ENCODE measurements at places on chromosomes 11 and 22.
A peak's percentile ranks its signal among the peaks of the same experiment; 100 is the strongest.

DNA sequence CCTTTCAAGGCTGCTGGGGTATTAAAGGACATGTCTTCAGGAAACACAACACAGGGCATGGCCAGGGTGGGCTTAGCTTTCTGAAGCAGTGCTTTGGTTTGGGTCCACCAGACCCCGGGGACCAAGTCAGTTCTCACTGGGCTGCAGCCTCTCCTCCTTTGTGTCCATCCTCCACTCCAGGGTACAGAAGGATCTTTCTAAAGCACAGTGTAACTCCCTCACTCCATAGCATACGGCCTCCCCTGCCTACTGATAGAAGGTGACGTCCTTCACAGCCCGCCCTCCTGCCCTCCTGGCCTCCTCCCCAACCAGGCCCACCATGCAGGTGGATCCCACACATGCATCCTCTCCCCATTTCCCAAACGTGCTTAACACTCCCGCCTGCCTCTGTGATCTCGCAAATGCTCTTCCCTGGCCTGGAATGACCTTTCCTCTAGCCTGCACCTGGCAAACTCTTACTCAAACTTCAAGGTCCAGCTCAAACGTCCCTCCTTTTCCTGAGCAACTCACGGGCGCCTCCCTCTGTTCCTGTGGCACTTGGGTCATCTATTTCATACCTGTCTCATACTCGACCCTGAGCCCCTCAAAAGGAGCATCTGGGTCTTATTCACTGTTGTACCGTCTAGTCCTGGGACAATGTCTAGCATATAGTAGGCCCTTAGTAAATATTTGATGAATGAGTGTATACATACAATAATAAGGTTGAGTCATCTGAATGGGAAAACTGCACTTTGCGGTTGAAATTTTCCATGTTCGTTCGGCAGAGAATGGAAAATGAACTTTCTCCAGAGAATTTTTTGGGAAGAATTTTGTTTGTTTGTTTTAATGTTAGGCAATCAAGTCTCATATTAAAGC, 187.7 kb downstream of the EFCAB6 start:
- no peak for DNase-seq

DNA sequence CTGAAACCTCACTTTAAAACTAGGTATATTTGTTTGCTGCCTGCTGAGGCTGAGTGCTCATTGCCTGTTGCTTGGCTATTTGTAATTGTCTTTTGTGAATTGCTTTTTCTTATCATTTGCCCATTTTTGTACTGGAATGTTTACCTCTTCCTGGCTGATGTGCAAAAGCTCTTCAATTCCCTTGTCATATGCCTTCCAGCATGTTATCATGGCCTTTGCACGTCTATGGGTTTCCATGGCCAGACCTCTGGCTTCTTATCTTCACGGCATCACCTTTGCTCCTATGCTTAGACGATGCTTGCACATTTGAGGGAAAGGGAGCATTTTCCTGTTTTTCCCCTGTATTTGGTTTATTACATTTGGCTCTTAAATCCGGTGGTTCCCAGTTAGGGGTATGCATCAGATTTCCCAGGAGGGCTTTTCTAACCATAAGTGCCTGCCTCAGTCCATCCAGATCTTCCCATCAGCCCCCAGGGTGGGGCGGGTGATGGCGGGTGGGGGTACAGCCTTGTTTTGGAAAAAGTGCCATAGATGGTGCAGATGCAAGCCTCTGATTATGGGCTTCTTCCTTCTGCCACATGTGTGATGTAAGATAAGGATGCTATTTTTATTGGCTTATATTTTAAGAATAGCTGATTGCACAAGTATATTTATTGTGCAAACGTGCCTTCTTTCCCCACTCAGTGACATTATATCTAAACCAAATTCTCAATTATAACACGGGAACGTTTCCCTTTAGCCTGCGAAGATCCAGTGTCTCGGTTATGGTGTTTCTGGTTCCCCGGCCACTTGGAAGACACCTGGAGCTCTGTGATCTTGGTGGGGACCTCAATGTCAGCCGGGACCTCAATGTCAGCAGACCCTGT, 70.6 kb upstream of the SEPTIN5 start:
- DNase-seq = no peak

- DNase-seq = no peak
These were observed 3.5 kb downstream of the PANX1 start for GRCh38 chr11:94132152-94132558.

- DNase-seq = no peak
These were observed 14.4 kb downstream of the PRSS23 start for GRCh38 chr11:86814775-86815174.

DNA sequence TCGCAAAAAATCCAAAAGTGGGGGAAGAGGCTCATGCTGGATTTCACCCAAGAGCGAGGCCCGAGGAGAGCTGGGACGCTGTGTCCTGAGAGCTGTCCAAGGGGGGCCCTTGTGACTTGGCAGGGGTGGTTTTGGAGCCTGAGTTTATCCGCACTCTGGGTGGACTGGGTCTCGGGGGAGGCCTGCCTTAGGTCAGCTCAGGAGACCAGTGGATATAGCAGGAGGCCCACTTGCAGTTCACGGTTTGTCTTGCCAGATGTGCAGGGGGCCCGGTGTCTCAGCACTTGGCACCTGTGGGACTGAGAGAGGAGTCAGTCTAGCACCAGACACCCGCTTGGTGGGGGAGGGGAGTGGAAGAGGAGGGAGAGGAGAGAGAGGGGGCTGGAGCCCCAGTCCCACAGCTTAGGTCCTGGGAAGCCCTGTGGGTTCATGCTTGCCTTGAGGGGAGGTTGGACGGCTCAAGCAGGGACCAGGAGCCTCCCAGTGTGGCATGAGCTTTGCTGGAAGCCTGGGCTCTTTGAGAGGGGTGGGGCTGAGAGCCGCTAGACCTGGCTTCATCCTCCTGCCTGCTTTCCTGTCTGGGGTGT, 33.4 kb downstream of the PARVB start:
- DNase-seq = no peak

GRCh38 chr22:32849501-32849900, 48.0 kb downstream of the TIMP3 start:
- no peak for DNase-seq

DNA sequence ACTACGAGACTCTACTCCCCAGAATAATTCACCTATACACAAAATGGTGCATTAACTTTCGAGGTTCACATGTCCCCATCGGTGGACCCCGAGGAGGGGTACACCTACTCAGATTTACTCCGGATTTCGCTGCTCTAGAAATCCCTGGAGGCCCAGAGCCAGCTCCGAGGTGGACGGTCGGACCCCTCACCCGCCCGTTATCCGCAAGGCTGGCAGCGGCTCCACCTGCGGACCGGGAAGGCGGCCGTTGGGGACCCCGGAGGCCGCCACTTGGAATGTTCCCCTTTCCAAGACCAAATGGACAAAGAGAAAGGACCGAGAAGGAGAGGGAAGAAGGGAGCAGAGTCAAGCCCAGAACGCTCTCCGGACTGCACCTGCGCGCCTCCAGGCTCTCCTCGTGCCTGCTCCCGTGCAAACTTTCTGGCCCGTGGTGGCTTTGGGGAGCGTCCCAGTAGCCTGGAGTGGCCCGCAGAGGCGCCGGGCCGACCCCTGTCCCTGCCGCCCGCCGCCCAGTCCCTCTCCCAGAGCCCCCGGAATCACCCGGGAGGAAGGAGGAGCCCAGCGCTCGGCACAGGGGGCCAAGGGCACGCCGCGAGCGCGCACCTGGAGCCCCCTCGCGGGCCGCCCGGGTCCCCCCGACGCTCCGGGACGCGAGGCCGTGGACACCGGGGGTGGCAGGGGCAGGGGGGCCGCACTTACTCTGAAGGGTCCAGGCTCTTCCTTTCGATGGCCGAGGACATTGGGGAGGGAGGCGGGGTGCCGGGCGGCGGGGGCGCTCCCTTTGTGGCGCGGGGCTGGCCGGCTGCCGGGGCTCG, 23.0 kb downstream of the LMO2 start:
- no peak for DNase-seq

- no peak for DNase-seq
These were observed 14.2 kb downstream of the E2F8 start for GRCh38 chr11:19226378-19227195.

GRCh38 chr11:27916541-27917100, 191.3 kb downstream of the KIF18A start:
- no peak for DNase-seq

DNA sequence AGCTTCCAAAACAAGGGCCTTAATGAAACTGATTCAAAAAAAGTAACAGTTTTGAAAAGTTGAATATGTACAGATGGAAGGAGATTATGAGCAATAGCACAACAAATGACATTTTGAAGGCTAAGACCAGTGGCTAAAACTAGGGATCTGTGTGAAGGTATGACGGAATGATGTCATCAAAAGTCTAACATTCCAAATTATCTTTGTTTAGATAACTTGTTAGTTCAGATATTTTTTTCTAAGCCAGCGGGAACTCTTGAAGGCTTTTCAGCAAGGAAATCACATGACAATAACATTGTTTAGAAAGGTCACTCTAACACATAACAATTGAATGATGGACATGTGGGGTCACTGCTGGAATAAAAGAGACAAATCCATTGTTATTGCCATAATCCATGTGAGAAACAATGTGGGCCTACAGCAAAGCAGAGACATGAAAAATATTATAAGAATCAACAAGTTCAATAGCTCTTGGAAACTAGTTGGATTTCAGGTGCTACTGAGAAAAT, 260.5 kb downstream of the CASP12 start:
- no peak for DNase-seq

- DNase-seq = no peak
These were observed 527.9 kb upstream of the B3GAT1 start for GRCh38 chr11:134939905-134940304.

- no peak for DNase-seq
These were observed 552.8 kb upstream of the CADM1 start for GRCh38 chr11:116057000-116057399.

DNA sequence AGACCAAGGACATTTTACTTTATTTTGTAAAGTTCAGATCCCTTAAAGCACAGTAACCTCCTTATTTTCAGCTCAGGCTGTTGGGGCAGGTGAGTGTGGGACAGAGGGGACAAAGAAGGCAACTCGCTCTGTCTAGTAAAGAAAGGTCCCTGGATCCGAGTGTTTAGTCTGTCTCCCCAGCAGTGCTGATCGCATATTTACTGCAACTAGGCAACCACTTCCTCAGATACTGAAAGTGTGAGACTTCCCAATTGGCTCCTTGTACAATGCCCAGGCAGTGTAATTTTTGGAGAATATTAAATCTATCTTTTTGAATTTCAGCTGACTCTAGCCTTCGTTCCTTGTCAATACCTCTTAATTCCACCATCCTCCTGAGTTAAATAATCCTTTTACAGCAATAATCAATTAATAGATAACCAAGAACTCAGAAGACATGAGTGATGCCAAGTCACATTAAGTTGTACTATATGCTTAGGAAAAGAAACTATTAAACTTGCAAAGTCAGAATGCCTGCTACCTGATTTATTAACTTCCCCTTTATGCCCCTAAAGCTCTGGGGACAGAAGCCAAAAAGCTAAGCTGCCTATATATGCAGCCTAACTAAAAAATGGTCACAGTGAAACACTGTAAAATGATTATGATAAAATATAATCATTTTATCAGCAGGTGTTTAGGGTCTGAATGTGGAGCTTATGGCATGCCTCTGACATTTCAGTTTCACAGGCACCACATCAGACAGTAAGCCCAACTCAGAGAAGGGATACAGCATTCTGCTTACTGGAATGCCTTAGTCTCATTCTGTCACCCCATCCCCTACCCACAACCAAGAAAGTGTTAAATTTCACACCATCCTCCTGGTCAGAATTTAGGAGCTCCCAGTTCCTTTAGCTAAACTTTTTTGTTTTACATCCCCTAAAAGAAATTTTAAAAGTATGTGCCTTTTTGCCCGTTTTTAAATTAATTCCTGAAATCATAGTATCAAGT, 138.7 kb downstream of the TRIM44 start:
- no peak for DNase-seq

DNA sequence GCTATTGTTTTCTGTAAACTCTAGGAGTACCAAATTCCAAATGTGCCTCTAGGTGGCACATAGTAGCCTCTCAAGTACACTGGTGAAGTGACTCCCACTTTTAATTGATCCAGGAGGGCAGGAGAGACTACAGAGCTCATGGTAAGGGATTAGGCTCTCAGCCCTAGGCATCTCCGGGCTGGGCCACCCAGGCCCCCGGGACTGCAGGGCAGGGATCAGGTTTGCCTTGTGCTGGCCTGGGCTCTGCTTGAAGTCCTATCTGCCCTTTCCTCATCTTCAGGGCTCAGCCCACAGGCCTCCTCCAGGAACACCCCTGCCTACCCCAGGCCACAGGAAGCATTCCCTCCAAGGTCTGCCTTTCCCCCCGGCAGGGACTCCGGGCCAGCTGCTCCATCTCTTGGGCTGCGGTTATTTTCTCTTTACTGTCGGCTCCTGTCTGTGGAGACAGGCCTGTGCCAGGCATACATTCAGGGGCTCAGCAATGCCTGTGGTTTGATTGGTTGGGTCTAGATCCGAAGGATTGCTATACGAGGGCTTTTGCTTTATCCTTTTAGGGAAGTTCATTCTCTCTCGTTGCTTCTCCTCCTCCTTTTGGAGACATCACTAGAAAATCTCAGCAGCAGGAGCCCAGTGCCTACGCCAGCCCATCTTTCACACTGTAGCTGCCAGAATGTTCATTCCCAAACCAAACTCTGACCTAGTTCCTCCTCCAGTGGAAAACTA, 32.8 kb downstream of the PARVA start:
- DNase-seq = no peak

GRCh38 chr11:63745304-63746170, 23.0 kb downstream of the ZFTA start:
- DNase-seq = no peak

DNA sequence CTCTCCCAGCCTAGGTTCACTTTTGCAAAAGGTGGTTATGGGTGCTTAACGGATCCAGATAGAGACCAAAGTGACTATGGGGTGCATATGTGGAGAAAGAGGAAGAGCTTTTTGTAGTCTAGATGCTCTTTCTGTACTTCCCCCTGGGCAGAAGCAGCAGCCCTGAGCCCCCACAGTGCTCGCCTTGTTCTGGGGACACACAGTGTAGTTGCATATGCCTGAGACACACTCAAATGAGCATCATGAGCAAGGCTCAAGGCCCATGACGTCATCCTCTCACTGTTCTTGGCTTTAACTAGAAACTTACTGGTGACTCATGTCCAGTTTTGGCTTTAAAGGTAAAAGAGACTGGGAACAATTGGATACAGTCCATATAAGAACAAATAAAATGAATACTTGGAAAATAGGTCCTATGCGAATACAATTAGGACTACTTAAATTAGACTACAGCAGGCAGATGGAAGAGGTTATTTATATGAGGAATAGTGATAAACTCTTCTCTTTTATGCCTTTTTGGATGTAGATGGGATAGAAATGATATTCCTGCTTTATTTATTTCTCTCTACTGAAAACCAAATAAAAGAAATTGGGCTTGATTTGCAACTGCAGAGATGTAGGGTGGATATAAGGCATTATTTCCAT, 20.1 kb upstream of the PEX26 start:
- peak; percentile 98 for DNase-seq
